ENCODE measurements at places on chromosomes 7 and 10.

DNA sequence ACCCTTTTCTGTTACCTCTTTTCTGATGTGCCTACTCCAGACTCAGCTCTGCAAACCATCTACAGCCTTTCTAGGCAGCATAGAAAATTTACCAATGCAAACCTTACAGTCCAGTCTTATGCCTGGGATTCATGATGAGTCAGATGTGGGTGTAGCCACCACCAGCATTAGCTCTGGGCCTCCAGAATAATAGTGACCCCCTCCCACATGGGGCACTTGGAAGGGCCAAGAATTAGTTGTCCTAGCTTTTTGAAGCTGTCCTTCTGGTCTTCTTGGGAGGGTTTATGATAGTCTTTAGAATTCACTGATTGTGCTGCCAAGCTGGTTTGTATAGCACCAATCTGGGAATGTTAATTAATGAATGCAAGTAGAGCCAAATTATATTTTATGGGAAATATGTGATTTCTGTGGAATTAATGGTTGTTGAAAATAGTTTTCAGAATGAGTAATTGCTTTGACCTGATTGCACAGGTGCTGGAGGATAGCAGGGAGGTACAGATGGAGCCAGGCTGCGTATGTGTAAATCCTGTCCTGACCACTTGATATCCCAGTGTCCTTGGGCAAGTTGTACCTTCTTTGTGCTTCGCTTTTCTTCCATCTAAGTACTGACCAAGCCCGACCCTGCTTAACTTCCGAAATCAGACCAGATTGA, 94.8 kb downstream of the CPED1 start:
- no peak for DNase-seq

DNA sequence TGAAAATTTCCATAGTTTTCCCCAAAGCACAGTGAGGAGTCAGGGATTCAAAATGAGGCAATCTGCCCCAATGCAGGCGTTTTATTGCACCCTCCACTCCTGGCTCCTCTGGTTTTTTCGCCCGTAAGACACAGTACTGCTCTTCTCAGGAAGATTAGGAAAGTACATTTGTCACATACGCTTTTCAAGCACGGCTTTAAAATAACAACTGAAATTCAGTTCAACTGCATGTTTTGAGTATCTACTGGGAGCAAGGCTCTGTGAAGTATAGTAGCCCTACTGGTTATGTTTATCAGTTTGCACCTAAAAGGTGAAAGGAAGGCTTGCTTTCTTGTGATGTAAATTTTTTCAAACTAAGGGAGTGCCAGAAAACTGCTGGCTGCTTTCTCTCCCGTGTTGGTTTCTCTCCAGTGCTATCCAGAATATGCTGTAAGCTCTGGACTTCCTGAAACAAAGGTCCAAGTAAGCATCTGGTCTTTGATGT, 1.9 kb upstream of the SGMS1 start:
- DNase-seq, result no peak

- DNase-seq, result no peak
These were observed 223.2 kb downstream of the MAD1L1 start for GRCh38 chr7:2009541-2010001.

DNA sequence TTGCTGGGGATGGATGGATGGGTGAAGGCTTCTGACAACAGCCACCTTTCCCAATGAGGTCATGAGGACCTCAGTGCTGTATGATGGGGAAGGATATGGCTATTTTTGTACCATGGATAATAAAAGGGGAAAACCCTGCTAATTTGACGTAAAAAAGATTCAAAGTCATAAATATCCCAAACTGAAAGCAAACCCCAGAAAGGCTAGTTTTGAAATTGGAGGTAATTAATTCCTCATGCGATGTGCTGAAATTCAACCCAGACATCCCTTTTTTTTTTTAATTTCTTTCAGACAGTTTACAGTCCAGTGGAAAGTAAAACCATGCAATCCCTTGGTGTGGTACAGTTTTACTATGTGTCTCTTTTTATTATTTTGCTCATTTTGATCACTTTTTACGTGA, 254.5 kb upstream of the BMPER start:
- no peak for DNase-seq

GRCh38 chr7:98133621-98134303, 27.1 kb downstream of the LMTK2 start:
- DNase-seq, result no peak

GRCh38 chr7:13908667-13909397, 80.6 kb downstream of the ETV1 start:
- DNase-seq, result no peak

DNA sequence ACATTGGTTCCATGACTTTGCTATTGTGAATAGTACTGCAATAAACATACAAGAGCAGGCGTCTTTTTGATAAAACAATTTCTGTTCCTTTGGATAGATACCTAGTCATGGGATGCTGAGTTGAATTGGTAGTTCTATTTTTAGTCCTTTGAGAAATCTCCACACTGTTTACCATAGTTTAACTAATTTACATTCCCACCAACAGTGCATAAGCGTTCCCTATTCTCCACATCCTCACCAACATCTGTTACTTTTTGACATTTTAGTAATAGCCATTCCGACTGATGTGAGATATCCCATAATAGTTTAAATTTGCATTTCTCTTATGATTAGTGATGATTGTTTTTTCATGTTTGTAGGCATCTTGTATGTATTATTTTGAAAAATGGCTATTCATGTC, 707.0 kb downstream of the SORCS1 start:
- DNase-seq, result no peak

- DNase-seq, result no peak
These were observed 97.2 kb downstream of the EBF3 start for GRCh38 chr10:129866894-129867293.

DNA sequence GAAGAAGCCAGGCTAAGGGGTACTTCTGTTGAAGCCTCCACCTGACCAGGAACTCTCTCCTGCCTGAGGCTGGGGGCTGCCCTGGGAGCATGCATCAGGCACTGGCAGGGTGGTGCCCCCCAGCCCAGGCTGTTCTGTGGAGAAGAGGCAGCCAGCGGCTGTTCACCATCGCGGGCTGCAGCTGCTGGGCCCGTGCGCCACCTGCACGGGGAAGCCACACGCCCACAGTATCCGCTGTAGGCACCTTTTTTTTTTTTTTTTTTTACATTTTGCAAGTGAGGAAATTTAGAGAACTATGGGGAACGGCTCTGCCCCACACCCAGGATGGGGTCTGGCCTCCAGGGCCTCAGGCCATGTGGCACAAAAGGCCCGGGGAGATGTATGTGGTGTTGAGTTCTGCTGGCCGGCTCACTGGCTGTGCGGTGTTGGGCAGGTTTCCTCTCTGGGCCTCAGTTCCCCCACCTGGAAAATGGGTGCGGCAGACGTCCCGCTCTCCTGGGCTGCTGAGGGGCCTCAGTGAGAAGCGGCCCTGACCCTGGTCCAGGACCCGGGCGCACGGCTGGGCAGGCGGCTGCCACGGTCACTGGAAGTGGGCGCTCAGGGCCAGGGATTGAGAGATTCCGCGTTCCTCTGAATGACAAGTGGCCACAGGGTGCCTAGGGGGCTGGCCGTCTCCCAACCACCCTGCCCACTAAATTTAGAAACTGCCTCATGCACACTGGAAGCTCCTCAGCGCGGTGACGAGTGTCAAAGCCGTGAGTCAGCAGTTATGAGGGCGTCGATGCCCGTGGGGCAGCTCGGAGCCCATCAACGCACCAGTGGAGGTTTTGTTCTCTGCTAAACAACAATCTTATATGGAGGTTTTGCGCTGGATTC, 8.8 kb upstream of the INTS1 start:
- no peak for DNase-seq

DNA sequence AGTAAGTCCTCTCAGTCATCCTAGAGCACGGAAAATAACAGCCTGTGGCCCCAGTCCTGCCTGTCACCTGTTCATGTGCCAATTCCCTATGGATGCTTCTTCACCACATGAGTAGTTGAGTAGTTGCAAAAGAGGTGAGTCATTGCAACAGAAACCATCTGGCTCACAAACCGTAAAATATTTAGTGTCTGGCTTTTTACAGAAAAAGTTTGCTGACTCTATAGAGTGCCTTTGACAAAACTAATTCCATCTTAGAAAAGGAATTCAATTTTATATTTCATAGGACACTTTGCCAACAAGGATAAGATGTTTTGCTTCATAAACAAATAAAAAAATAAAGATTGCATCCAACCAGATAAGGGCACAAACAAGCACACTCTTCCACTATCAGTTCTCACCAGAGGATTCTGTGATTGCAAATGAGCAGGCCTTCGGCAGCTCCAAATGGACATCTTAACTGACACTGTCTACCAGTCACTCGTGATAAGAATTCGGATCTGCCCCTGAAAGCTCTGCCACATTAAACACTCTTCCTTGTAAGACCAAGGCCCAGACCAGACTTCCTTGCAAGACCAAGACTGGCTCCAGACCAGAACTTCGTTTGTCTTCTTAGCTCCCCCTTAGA, 242.7 kb upstream of the SEMA3C start:
- no peak for DNase-seq

DNA sequence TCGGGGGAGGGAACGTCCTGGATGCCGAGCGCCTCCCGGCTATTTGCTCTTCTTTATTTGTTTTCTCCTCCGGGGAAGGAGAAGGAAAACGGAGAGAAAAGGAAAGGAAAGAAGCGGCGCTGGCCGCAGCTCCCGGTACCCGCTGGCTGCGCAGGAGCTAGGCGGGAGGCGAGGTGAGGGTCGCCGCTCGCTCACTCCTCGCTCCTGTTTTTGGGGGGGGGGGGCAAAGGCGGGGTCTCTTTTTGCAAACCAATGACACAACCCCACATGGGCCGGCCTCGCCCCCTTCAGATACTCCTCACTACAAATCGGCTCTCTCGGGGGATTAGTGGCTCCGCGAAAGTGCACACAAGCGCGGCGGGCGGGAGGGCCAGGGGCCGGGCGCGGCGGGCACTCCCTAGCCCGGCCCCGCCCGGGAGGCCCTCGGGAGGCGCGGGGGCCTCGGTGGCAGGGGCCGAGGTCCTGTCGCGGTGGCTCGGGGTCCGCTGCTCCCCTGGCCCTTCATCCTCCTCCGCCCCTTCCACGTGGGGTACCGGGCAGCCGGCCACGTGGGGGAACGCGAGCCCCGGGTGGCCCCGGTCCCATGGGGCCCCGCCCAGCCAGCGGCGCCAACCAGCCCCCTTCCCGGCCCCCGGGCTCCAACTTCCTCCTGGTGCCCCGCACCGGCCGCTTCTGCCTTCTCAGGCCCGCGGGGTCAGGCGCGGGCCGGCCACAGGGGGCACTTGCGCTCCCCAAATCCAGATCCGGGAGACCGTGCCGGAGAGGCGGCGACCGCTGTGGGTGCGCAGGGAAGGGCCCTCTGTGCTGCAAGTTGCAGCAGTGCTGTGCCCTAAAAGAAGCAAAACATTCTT, 718 bp upstream of the CTBP2 start:
- no peak for DNase-seq

- DNase-seq, result no peak
These were observed 38.6 kb downstream of the VOPP1 start for GRCh38 chr7:55533729-55534080.

DNA sequence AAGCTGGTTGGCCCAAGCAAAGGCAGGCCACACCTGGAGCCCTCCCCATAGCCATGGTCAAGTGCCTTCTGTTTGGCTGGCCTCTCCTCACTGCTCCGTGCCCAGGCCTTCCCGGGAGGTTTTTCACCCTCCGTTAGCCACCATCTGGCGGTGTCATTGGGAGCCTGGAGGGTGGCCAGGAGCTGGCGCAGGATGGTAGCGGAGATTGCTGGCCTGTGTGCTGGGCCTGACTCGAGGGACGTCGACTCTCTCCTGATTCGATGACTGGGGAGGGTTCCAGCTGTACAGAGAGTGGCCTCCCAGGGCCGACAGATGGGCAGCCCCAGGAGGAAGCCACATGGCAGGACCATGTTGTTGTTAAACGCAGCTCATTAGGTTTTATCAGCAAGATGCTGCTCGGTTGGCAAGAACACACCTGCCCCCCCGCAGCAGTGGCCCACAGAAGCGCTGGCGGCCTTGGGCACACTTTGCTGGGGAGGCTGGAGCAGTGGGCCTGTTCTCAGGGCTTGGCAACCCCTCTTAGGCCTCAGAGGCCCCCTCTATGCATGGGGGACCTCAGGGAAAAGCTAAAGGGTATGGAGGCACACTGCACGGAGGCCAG, 64.0 kb upstream of the CACUL1 start:
- no peak for DNase-seq

Measured in stimulated activated CD8-positive, alpha-beta memory T cell treated with anti-CD3 and anti-CD28 coated beads, Interleukin-15, amount 100 ng/mL, for 24 hours (primary cell).